ENCODE measurements at places on chromosomes 7 and 10.

DNA sequence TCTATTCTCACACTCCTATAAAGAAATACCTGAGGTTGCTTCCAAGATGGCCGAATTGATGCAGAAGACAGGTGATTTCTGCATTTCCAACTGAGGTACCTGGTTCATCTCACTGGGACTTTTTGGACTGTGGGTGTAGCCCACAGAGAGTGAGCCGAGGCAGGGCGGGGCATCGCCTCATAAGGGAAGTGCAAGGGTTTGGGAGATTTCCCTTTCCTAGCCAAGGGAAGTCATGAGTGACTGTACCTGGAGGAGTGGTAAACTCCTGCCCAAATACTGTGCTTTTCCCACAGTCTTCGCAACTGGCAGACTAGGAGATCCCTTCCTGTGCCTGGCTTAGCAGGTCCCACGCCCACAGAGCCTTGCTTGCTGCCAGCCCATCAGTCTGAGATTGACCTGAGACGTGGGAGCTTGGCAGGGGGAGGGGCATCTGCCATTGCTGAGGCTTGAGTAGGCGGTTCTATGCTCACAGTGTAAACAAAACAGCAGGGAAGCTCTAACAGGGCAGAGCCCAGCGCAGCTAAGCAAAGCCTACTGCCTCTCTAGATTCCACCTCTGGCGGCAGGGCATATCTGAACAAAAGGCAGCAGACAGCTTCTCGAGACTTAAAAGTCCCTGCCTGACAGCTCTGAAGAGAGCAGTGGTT is 152.2 kb downstream of the ARL4A start:
- no peak for DNase-seq

- no peak for DNase-seq
These were observed 119.8 kb downstream of the XRCC2 start for GRCh38 chr7:152556013-152556755.

- no peak for DNase-seq
These were observed 86.3 kb downstream of the OAT start for GRCh38 chr10:124332426-124332825.

GRCh38 chr10:31320550-31321211 is 1.7 kb downstream of the ZEB1 start:
- peak; percentile 38 for DNase-seq

DNA sequence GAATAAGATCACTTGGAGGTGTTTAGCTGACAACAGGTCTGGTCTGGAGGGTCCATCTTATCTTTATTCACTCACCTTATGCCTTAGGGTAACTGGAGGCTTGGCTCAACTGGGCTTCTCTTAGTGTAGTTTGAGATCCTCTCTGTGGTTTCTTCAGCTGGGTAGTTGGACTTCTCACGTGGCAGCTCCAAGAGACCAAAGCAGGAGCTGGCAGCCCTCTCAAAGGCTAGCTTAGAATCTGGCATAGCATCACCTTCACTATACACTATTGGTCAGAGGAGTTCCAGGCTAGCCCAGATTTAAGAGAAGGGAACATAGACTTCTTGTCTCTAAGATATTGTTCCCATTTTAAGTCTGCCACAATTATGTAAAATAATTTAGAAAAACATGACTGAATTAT is 16.4 kb downstream of the ADK start:
- no peak for DNase-seq

DNA sequence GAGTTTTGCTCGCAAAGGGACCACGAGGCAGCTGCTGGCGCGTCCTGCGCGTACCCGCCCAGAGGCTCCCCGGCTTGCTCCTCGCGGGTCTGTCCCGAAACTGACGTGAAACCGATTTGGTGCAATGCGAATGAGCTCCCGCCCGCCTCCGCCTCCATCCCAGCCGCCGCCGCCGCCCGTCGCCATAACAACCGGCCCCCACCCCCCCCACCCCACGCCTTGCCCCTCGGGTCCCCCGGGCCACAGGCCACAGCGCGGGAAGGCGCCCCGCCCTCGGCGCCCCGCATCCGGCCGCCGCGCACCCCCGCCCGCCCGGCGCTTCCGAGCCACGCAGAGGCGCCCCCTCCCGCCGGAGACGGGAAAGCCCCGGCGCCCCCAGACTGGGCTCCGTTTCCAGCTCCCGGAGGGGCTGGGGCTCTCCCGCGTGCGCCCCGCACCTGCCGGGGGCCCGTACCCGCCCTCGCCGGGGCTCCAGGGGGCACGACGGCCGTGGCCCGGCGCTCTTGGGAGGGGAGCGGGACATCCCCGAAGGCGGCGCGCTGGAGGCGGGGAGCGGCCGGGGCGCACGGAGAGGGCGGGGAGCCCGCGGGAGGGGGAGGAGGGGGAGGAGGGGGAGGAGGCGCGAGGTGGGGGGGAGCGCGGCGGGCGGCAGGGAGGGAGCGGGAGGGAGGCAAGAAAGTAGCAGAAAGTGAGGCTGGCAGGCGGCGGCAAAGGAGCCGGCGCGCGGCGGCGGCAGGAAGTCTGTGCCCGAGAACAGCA is at the start of gene CAMK1D:
TSS of gene CAMK1D (plus strand) at position 678 of the 759 bp plus-strand sequence.
- peak; percentile 87 for DNase-seq

DNA sequence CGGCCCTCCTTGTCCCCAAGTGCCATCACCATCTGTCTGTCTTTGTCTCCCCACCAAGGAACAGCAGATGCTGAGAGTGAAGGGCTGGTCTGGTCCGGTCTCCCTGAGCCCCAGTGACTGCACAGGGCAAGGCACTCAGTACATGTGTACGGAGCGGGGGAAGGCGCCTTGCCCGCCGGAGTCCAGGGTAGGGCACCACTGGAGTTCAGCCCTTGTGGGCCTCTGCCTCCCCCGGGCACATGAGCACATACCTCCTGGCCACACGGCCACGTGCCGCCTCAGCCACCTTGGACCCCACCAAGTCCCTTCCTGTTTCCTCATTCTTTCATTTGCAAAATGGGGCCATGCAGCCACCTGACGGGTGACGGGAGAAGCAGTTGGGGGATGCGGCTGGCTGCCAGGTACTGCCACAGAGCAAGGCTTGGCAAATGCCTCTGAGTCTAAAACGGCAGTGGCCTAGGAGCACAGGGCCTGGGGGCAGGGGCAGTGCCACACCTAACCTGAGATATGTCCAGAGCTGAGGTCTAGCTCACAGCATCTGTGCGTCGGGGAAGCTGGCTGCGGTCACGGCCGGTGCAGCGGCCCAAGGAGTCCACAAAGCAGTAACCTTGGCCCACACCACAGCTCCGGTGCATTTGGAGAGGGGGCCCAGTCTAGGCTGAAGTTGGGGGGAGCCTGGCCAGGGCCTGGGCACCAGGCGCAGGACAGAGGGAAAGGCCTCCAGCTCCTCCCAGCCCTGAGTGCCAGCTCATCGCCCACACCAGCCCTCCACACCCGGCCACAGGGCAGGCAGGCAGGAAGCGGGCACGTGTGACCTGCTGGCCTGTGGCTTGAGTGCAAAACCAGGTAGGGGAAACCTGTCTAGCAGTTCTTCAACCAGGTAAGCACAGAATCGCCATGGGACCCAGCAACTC is 5.2 kb downstream of the ADAP1 start:
- DNase-seq = no peak

- peak; percentile 62 for DNase-seq
These were observed 290.3 kb downstream of the TNS3 start for GRCh38 chr7:47291461-47292081.

Measured in activated CD4-positive, alpha-beta T cell treated with anti-CD3 and anti-CD28 coated beads, Interleukin-2, Interleukin-6, amounts not matched to agents 100 ng/mL and 50 ng/mL, durations not matched to agents 16 hours and 8 hours (primary cell).